Type B pancreatic cell (in vitro differentiated cells): ENCODE measurements at places on chromosomes 2 and 18. TPM values are rescaled to one million over a fixed set of nuclear protein-coding genes. Genes with fewer than 3 reads are reported as not detected.

The FAM124B gene
- total RNA-seq: not detected in 2 replicates

DNA sequence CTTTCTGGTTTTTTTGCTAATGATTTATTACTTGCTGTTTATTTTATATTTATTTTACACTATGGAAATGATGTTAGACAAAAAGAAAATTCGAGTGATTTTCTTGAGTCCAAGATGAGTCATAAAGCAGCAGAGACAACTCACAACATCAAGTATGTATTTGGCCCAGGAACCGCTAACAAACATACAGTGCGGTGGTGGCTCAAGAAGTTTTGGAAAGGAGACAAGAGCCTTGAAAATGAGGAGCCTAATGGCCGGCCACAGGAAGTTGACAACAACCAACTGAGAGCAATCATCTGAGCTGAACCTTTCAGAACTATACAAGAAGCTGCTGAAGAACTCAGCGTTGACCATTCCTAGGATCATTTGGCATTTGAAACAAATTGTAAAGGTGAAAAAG is 594.1 kb downstream of the SATB2 start:
- H3K36me3 ChIP-seq: no peaks in the 10 kb centered on the region
- H3K4me1 ChIP-seq: no peaks in the 10 kb centered on the region
- no peak for DNase-seq
- no peak overlapping the region for H3K27ac ChIP-seq
- no peaks in the 10 kb centered on the region for H3K27me3 ChIP-seq

The ZNF396 gene
- total RNA-seq: 4.8 and 4.9 TPM in 2 replicates

The GPR45 gene
- total RNA-seq: not detected in 2 replicates

The PROKR1 gene
- total RNA-seq: 0.10 and 0.41 TPM in 2 replicates

GRCh38 chr18:52060607-52061304 is 279.2 kb upstream of the DCC start:
- no peaks in the 10 kb centered on the region for H3K36me3 ChIP-seq
- H3K4me1 ChIP-seq: no peaks in the 10 kb centered on the region
- H3K27me3 ChIP-seq: peaks cover 7% of the 10 kb centered on the region
- DNase-seq: no peak
- no peak overlapping the region for H3K27ac ChIP-seq
- H3K4me3 ChIP-seq: no peak overlapping the region

The ASTL gene
- total RNA-seq: 0.93 TPM in 1 of 2 replicates, not detected in the other

DNA sequence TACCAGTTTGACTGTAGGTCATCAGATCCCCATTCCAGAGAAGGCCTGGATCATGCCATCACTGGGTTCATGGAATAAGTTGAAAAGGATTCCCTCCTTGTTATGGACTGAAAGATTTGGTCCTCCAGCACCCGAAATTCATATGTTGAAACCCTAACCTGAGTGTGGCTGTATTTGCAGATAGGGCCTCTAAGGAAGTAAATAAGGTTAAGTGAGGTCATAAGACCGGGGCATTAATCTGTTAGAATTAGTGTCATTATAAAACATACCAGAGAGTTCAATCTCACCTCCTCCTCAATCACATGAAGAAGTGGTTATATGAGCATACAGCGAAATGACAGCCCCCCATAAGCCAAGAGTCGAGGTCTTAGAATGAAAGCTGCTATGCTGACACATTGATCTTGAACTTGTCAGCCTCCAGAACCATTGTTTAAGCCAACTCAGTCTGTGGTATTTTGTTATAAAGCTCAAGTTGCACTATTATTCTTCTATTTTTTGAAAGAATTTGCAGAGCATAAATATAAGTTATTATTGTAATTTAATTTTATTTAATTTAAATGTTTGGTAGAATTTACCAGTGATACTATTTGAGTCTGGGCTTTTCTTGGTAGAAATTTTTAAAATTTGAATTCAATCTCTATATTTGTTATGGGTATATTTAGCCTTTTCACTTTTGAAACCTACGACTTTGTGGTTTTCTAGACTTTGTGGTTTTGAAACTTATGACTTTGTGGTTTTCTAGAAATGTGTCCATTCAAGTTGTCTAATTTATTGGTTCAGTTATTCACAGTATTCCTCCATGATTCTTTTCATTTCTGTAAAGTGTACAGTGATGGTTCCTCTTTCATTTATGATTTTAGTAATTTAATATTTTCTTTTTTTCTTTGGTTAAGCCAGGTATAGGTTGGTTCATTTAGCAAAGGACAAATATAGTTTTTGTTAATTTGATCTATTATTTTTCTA is 1206.7 kb upstream of the CDH2 start:
- H3K27me3 ChIP-seq: no peaks in the 10 kb centered on the region
- H3K4me1 ChIP-seq: no peaks in the 10 kb centered on the region
- no peak for DNase-seq
- no peak overlapping the region for H3K27ac ChIP-seq

The AQP4 gene
- total RNA-seq: 1.6 and 2.8 TPM in 2 replicates

- H3K27ac ChIP-seq: no peak overlapping the region
- no peak overlapping the region for H3K4me3 ChIP-seq
- H3K27me3 ChIP-seq: no peaks in the 10 kb centered on the region
- DNase-seq: no peak
- H3K36me3 ChIP-seq: no peaks in the 10 kb centered on the region
These were observed 672.2 kb downstream of the CPS1 start for GRCh38 chr2:211228559-211228958.

The CCDC74B gene
- total RNA-seq: 10.3 and 15.4 TPM in 2 replicates

The ADNP2 gene
- 26.4 and 28.4 TPM in 2 replicates for total RNA-seq

The LYG2 gene
- total RNA-seq: not detected in 2 replicates

The TRAF3IP1 gene
- 20.9 and 21.0 TPM in 2 replicates for total RNA-seq

GRCh38 chr2:13543550-13543949 is 826.8 kb downstream of the TRIB2 start:
- H3K4me3 ChIP-seq: no peak overlapping the region
- peaks cover 6% of the 10 kb centered on the region for H3K4me1 ChIP-seq
- no peak overlapping the region for H3K27ac ChIP-seq
- no peak for DNase-seq
- no peaks in the 10 kb centered on the region for H3K36me3 ChIP-seq
- no peaks in the 10 kb centered on the region for H3K27me3 ChIP-seq

The ZDBF2 gene
- 28.3 and 35.1 TPM in 2 replicates for total RNA-seq

DNA sequence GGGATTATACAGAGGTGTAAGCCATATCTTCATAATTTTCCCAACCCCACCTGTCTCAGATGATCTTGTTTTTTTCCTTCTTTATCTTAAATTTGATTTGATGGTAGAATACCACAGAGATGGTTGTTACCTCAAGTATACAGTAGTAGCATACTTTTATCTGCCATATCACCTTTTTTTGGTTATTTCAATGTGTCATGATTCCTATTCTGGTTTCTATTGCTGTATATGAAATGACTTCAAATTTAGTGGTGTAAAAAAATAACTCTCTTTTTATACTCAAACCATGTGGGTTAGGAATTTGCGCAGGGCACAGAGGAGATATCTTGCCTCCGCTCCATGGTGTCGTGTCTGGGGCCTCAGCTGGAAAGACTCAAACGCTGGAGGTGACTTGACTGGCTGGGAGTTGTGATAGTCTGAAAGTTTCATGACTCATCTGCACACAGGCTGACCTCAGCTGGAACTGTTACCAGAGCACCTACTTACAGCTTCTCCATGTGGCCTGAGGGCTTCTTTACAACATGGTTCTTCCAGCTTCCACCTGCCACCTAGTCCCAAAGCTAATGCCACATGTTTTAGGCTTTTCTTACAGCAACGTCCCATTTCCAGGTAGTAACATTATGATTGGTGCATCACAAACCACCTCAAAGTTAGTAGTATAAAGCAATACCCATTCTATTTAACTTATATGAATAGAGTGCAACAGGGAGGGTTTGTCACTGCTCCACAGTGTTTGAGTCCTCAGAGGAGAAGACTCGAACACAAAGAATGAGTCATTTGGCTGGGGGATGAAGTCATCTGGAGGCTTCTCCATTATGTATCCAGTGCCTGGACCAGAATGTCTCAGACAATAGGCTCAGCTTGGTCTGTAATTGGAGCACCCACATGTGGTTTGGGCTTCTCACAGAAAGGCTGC is 82.3 kb upstream of the XPO1 start:
- H3K27ac ChIP-seq: no peak overlapping the region
- H3K4me1 ChIP-seq: no peaks in the 10 kb centered on the region
- no peaks in the 10 kb centered on the region for H3K36me3 ChIP-seq

The SLC30A3 gene
- total RNA-seq: 0.19 and 0.53 TPM in 2 replicates

The FAM228A gene
- total RNA-seq: not detected in 2 replicates

DNA sequence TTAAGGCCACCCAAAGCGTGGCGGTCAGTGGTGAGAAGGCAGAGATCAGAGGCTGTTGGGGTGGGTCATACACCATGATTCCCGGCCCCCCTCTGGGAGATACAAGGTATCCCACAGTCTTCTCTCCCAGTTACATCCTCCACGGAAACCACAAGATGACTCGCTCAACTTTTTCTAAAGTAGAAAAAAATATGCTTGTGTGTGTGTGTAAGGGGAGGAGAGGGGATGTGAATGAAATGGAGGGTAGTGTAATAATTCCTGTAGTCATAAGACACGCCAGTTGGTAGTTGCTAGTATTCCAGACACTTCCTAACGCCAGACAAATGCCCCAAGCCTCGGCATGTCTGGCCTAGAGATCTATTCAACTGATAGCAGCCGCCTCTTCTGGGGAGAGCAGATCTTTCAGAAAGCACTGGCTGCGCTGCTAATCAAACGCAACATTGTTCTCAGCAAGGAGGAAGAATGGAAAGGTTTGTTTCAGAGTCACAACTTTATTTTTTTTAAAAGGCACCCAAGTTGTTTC is 143.5 kb downstream of the TGIF1 start:
- H3K4me1 ChIP-seq: peaks cover 48% of the 10 kb centered on the region
- peak overlapping the region; percentile 91 for H3K4me3 ChIP-seq
- no peak for DNase-seq
- no peaks in the 10 kb centered on the region for H3K27me3 ChIP-seq
- H3K27ac ChIP-seq: peak overlapping the region; percentile 97

DNA sequence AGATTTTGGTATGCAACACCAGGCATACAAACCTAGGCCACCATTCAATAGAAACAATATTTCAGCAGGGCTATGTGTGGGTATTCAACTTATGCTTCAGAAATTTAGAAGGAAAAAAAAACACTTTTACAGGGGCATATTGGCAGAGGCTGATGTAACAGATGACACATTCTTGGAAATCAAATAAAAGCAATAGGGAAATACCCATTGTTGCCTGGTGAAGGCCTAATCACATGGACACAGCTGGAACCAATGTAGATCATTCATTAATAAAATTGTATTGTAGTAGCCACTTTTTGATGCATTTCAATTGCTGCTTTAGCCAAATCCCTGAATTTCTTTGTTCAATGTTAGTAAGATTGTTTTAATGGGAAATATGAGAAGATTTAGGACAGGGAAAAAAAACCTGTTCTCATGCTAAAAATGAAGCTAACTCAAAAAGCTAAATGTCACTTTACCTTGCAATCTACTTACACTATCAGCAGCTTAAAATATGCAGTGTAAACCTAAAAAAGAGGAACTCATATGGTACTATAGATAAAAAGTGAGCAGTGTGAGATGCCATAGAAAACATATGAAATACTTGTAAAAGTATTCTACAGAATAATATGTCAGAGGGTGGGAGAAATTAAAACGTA is 289.4 kb downstream of the ZEB2 start:
- H3K36me3 ChIP-seq: no peaks in the 10 kb centered on the region
- H3K27ac ChIP-seq: no peak overlapping the region
- no peak overlapping the region for H3K4me3 ChIP-seq

DNA sequence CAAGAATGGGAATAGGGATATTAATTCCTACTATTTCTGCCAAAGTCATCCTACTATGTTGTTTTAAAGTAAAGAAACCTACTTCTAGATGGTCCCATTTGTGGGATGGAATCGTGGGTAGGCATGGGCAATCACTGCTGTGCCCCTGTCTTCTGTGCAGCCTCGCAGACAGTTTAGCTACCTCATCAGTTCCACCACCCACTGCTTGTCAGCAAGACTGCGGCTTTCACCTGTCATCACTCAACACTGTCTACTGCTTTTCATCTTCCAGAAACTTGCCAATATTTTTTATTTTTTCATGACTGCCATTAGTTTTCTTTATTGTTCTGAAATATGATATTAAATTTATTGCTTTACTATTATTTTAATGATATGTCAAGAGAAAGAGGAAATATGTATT is 368.1 kb upstream of the KYNU start:
- no peak overlapping the region for H3K27ac ChIP-seq
- H3K36me3 ChIP-seq: no peaks in the 10 kb centered on the region
- no peaks in the 10 kb centered on the region for H3K4me1 ChIP-seq
- no peaks in the 10 kb centered on the region for H3K27me3 ChIP-seq
- H3K4me3 ChIP-seq: no peak overlapping the region
- no peak for DNase-seq

DNA sequence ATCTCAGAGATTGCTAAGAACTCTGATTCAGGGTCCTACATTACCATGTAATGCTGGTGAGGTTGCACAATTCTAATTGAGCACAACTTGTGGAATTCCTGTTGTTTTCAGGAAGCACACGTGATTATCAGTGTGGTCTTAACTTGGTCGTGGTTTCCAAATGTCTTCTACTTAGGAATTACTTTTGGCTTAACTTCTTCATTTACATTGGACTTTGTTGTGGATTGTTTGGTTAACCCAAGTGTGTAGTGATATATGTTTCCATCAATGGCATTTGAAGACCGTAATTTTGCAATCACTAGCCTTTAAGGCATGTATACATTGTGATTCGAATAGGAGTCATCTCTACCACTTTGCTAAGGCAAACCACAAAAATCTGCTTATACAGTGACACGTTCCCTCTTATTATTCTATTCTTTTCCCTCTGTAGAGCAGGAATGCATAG is 373.3 kb downstream of the IRS1 start:
- peaks cover 30% of the 10 kb centered on the region for H3K4me1 ChIP-seq
- no peaks in the 10 kb centered on the region for H3K36me3 ChIP-seq
- DNase-seq: no peak
- H3K27me3 ChIP-seq: no peaks in the 10 kb centered on the region
- H3K4me3 ChIP-seq: no peak overlapping the region

DNA sequence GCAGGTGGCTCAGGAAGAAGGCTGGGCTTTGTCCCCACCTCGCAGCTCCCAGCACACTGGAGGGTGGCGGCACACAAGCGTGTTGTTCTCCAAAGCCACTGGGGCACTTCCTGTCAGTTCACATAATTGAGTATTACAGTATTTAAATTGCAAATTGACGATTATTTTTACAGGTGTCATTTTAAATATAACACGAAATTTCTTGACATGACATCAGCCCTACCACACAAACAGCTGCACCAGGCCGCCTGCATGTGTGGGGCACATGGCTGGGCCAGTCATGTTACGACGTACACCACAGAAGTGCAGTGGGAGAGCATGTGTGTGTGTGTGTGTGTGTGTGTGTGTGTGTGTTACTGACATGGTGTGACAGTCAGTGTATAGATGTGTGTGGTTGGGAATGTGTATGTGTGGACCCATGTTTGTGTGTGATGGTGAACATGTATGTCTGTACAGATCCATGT is 155.6 kb downstream of the TTC32 start:
- H3K27ac ChIP-seq: no peak overlapping the region
- peaks cover 12% of the 10 kb centered on the region for H3K4me1 ChIP-seq
- no peak for DNase-seq
- no peaks in the 10 kb centered on the region for H3K36me3 ChIP-seq
- peaks cover 17% of the 10 kb centered on the region for H3K27me3 ChIP-seq
- no peak overlapping the region for H3K4me3 ChIP-seq

- H3K4me1 ChIP-seq: peaks cover 32% of the 10 kb centered on the region
- no peak overlapping the region for H3K4me3 ChIP-seq
- peaks cover 4% of the 10 kb centered on the region for H3K36me3 ChIP-seq
- no peak for DNase-seq
- no peaks in the 10 kb centered on the region for H3K27me3 ChIP-seq
- H3K27ac ChIP-seq: no peak overlapping the region
These were observed 34.9 kb downstream of the GPD2 start for GRCh38 chr2:156470975-156471583.
